ENCODE measurements at places on chromosomes 2 and 18.

- no peak for DNase-seq
Observed at GRCh38 chr2:73007991-73008765, 63.3 kb downstream of the SFXN5 start.

GRCh38 chr2:65382323-65382722 is 50.1 kb downstream of the SPRED2 start:
- no peak for DNase-seq

GRCh38 chr2:26279886-26280285 is 35.1 kb downstream of the HADHB start:
- no peak for DNase-seq

DNA sequence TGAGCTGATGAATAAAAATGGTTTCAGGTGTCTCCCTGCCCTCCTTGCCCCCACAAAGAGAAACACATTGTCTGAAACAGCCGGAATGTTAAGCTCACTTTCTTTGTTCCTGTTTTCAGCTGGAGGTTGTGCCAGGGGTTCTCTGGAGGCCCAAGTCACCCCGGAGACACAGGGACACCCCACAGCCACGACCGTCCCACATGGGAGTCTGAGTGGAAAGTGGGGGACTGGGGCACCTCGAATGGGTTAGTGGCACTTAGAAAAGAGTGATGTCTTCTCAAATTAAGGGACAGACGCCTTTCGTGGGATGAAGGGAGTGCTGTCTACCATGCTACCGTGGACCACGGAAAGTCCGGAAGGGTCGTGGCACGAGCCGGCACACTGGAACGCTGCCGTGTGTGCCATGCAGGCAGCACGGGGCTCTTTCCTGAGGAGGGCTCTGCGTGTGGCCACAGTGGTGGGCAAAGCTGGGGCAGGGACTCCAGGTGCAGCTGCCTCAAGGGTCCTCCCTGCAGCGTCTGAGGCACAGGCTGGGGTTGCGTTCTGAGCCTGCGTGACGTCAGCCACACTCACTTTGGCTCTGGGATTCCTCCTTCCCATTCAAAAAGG is 39.4 kb upstream of the CTDP1 start:
- no peak for DNase-seq

- DNase-seq: no peak
Observed at GRCh38 chr2:136664713-136665405, 100.5 kb upstream of the THSD7B start.

- no peak for DNase-seq
Observed at GRCh38 chr18:62339106-62339988, 14.2 kb downstream of the TNFRSF11A start.

DNA sequence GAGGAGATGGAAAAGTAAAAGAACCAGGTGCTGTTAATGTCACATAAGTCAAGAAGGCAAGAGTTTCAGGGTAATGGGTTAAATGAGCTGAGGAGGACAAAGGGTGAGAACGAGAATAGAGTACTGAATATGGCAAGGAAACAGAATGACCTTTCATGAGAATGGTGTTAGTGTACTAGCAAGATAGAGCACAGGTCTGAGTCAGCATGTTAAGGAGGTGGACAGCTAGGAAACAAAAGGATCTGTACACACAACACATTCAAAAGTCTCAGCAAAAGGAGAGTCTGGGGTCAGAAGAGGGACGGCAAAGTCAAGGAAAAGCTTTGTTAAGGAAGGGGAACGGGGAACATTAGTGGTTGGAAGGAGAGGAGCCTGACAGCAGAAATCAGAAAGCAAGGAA is 28.9 kb downstream of the LMAN2L start:
- DNase-seq: no peak

DNA sequence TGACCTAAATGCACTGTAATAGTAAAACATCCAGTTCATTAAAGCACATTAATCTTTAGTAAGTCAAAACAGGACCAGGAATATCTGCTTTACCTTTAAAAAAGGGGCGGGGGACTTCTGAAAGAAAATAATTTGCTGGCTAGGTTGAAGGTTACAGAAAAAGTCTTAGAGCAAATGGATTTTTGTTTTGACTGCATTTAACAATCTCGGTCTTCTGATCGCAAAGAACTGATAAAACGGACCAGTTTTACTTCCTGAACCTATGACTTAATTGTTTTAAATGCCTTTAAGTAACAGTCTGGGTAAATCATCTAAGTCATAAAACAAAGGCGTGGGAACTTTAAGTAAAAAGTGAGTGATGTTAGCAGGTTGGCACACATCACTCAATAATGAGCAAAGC is 783 bp downstream of the BUB1 start:
- no peak for DNase-seq

DNA sequence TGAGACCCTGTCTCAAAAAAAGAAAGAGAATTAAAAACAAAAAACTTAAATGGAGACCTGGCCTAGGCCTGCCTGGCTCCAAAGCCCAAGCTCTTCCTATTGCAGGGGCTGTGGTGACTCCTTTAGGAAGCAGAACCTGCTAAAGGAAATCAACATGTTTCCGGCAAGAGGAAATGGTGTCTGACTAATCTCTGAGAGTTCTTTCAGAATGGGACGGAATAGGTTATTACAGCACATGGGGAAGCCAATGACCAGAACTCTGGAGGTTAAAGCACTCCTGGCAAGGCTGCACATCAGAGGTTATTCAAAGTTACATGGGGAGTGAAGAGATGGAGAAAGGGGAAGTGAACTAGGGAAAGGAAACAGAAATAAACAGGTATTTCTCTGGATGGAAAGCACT is 21.4 kb downstream of the KIF3C start:
- no peak for DNase-seq

DNA sequence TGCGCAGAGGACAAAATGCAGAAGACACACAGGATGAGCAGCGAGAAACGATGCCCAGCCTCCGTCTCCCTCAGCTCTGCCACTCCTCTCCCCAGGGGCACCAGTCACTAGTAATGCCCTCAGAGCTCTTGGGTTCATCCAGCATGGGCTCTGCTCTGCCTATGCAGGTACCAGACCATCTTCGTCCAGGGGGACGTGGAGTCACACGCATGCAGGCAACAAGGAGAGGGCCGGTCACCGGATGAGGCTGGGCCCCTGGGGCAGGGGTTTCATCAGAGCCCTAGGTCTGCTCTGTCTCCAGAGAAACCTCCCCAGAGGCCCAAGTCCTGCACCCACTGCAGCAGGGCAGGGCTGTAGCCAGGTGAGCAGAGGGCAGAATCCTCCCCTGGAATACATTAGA is 23.9 kb downstream of the RAB31 start:
- no peak for DNase-seq

DNA sequence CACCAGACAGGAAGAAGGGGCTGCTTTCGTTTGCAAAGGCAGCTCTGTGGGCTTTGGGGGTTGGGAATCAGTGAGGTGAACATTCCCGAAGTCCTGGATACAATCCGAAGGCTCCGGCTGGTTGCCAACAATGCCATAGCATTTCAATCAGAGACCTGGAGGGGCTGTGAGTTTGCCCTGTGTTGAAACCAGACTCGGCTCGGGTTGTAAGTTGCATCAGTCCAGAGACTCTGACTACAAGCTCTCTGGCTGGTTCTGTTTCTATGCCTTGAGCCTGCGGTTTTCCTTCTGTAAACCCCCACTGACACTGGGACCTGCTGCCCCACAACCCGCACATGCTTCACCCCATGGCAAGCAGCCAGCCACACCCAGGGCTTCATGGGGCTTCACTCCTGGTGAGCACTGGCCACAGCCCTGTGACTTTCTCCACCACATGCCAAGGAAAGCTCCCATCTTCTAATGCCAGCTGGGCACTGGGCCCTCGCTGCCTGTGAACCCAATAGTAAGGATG is 85.7 kb upstream of the ODC1 start:
- no peak for DNase-seq

DNA sequence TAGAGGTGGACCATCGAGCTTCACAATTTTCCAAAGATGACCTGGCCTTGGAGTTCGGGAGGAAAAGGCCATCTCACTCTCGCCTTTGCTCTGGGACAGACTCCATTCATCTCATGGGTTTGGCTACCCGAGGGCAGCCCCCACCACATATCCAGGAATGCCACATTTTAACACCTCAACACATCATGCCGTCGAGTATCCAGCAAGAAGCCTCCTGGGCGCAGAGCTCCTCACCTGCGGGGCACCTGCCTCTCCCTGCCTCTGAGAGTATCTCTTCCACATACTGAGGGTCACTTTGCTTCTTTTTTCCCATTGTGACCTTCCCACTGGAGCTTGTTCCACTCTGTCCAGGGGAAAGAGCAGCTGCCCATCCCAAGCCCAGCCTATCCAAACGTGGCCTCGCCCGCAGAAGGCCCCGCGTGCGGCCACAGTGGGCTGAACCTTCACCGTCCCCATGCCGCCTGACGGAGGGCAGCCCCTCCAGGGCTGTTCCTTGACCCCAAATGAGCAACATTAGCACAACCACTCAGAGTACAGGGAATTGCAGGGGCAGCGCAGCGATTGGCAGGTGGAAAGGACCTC is 5.5 kb upstream of the LIMS2 start:
- DNase-seq: no peak

GRCh38 chr2:46915811-46916630 is 415 bp upstream of the MCFD2 start:
- peak; percentile 57 for DNase-seq

- no peak for DNase-seq
Observed at GRCh38 chr2:12120281-12121150, 374.1 kb downstream of the LPIN1 start.

DNA sequence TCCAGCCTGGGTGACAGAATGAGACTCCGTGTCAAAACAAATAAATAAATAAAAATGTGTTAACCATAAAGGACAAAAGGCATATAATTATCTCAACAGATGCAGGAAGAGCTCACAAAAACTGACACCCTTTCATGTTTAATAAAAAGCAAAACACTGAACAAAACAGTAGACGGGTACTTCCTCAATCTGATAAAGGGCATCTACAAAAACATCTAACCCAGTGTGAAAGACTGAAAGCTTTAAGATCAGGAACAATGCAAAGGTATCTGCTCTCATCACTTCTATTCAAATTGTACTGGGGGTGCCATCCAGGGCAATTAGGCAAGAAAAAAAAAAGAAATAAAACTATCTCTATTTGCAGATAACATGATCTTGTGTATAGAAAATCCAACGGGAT is 11.7 kb upstream of the NCL start:
- no peak for DNase-seq

DNA sequence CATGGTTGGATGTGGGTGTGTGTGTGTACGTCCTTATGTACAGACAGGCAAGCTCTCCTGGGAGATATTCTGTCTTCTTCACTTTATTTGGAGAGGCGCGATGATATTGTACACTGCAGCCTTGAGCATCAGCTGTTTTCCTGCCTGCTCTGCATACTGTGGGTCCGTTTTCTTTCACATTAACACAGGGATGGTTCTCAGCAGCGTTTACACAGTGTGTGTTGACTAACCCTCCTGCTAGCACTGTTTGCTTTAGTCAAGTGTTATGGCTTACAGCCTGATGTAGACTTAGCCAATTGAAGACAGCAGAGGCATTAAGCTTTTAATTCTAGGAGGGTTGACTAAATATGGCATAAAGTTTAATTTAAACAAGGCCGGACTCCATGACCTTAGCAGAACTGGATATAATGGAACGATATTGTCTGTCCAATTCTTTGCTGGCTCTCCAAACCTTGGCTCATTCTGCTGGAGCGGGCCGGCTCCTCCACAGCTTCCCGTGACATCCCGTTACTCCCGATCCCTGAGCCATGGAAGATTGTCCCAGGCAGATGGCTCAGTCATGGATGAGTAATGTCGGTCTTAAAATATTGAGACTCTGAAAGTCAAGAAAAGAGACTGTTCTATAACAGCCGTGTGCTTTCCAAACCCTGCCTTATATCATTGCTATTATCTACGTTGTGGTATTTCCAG is 134.7 kb downstream of the TPGS2 start:
- DNase-seq: no peak

GRCh38 chr2:135931776-135932443 is 53.5 kb downstream of the DARS1 start:
- no peak for DNase-seq

DNA sequence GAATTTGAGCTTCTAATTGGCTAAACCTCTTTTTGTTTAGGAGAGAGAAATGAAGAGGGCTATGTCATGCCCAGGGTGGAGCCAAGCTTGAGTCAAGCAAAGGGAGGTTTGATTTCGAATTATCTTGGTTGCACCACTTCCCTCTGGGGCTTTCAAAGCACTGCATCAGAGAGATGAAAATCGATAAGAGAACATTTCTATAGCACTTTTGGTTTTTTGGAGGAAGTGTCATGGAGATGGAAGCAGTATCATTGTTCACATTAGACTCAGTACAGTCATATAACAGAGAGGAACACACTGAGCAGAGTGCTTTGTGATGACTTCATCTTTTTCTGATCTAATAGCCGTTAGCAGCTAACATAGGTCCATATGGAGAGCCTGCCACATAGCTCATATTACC is 120.3 kb upstream of the UXS1 start:
- DNase-seq: no peak

- no peak for DNase-seq
Observed at GRCh38 chr18:13004396-13004795, 13.2 kb downstream of the CEP192 start.

GRCh38 chr2:230661072-230661957 is 51.3 kb upstream of the CAB39 start:
- DNase-seq: no peak

GRCh38 chr2:96869822-96870625 is at the start of gene SEMA4C:
Gene SEMA4C, minus strand, starts transcription at chr2:96870080. Its CDS starts 2,194 bp downstream, at chr2:96867886.
- DNase-seq: peak; percentile 40

DNA sequence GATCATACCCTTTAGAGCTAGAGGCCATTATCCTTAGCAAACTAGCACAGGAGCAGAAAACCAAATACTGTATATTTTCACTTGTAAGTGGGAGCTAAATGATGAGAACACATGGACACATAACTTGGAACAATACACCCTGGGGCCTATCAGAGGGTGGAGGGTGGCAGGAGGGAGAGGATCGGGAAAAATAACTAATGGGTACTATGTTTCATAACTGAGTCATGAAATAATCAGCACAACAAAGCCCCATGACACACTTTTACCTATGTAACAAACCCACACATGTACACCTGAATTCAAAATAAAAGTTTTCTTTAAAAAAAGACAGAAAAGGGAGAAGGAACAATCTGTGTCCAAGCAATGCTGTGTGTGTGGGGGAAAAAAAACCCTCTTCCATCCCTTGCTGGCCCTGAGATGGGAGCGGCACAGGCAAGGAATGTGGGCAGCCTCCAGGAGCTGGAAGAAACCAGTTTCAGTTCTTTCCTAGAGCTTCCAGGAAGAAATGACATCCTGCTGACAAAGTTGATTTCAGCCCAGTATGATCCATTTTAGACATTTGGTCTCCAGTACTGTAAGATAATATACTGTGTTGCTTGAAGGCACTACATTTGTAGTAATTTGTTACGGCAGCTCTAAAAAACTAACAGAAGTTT is 458.7 kb upstream of the CNTNAP5 start:
- no peak for DNase-seq

Data from stimulated activated CD8-positive, alpha-beta memory T cell treated with anti-CD3 and anti-CD28 coated beads, Interleukin-4, amount 100 ng/mL, for 1 hour (primary cell).